ENCODE measurements at places on chromosomes 2 and 18. TPM values are rescaled to one million over a fixed set of nuclear protein-coding genes. Genes with fewer than 3 reads are reported as not detected.
A peak's percentile ranks its signal among the peaks of the same experiment; 100 is the strongest.

Gene IRS1
- total RNA-seq, result 17.0 TPM

Gene GPR35
- 1.9 TPM for total RNA-seq

Gene SLC5A7
- not detected for total RNA-seq

Gene CAPN13
- total RNA-seq, result not detected

Gene MRO
- total RNA-seq, result 2.9 TPM

Gene INPP5D
- total RNA-seq, result 28.8 TPM

Gene CEP68
- 21.9 TPM for total RNA-seq

Gene SDC1
- total RNA-seq, result 2.3 TPM

Gene SGPP2
- total RNA-seq, result not detected

Gene DNAH7
- 0.45 TPM for total RNA-seq

Gene CEBPZ
- 45.6 TPM for total RNA-seq

Gene CSRNP3
- total RNA-seq, result 0.51 TPM

Gene LRP2
- not detected for total RNA-seq

Gene APCDD1
- total RNA-seq, result 232 TPM

Gene EIPR1
- total RNA-seq, result 16.3 TPM

Gene SP110
- 24.5 TPM for total RNA-seq

Gene TWIST2
- 73.9 TPM for total RNA-seq

Gene ZNF516
- total RNA-seq, result 20.3 TPM

GRCh38 chr2:234459401-234460009 is 37.4 kb downstream of the ARL4C start:
- DNase-seq, result no peak

GRCh38 chr2:110101280-110101844 is 14.3 kb downstream of the MALL start:
- peak; percentile 96 for DNase-seq

DNA sequence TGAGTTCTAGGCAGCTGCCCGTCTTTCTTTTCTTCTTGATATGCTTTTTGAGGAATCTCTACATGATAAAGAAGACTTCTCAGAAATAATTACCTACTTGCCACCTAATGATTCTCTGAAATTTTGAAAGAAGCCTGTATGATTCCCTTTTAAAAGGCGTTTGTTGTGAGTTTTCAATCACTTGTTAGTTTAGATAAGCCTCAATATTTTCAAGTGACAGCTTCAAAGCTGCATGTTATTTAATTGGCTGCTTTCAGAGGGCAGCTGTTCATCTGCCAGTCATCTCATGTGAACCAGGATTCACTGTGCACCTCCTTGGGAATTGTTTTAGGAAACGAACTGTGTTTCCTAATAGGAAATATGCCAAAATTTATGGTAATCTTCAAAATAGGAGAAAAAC is 938.1 kb downstream of the CPS1 start:
- no peak for DNase-seq

GRCh38 chr2:201432038-201432620 is 19.1 kb downstream of the TRAK2 start:
- no peak for DNase-seq

- peak; percentile 18 for DNase-seq
These were observed 492.1 kb upstream of the MYT1L start for GRCh38 chr2:2823061-2823753.

DNA sequence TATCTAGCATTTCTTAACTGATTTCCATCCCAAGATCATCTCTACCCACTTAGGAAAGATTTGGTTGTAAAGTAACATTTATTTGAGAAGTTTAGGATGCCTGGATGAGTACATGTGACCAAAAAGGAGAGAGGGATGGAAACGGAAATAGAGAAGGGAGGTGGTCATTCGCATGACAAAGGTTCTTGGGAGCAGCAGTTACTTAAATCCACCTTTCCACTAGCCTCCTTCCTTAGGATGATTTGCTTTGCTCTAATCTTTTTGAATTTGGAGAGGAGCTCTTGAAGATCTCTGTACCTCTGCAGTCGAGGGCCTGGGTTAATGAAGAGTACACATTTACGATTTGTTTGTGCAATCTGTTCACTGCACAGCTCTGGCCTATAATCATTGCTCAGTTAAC is 623.5 kb downstream of the EPHA4 start:
- no peak for DNase-seq

- no peak for DNase-seq
These were observed 38.4 kb downstream of the CD302 start for GRCh38 chr2:159759577-159759976.

DNA sequence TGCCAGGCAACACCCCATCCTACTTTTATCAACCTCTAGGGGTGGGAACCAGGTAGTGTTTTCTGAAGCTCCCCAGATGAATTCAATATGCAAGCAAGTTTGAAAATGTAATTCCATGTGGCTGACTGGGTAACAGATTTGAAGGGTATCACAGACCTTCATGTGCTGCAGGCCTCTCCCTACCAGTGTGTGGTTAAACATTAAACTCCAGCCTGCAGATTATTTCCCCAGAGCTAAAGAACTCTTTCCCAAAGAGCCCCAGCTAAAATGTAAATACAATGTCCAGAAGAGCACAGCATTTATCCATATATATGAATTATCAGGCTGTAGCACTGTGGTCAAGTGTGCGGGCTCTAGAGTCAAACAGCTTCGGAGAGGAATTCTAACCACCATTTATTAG is 134.1 kb downstream of the MYO5B start:
- no peak for DNase-seq

DNA sequence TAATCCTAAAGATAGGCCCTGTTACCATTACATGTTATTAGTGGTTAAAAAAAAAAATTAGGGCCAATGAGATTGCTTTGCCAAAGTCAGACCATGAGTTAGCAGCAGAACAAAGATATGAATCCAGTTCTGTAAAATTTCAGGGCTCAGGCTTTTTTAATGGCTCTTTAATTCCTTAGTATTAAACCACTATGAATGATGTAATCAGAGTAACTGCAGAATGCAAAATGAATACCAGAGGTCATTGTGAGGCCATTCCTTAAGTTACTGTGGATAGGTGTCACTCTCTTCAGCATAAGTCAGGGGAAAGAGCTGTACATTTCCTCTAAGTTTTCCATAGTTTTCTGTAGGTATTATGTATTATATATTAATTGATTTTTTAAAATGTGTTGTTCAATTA is 42.2 kb upstream of the TBR1 start:
- no peak for DNase-seq

DNA sequence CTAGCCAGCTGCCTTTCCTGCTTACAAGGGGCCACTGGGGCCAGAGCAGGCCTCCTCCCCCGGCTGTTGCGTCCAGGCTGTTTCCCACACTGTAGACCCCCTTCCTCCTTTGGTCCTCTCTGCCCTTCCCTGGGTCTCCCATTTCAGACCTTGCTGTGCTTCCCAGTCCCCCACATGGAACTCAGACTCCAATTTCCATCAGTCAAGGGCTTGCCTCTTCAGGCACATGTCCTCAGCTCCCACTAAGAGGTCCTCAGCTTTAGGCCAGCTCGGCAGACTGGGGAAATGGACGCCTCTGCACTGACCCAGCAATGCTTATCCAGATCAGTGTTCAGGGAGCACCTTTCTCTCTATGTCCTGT is 98.0 kb upstream of the BZW1 start:
- no peak for DNase-seq

DNA sequence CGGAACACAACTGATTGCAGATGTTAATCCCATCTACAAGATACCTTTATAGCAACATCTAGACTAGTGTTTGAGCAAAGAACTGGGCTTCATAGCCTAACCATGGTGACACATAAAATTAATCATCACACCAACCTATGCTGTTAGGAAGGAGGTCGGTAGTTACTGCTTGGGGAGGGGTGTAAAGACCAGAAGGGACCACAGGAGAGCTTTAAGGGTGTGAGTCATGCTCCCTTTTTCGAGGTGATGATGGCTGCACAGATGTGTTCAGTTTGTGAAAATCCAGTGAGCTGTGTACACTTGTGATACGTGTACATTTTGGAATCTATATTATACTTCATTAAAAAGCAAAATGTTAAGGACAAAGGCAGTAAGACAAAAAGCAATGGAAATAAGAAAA is 4.6 kb upstream of the SEH1L start:
- DNase-seq, result no peak

DNA sequence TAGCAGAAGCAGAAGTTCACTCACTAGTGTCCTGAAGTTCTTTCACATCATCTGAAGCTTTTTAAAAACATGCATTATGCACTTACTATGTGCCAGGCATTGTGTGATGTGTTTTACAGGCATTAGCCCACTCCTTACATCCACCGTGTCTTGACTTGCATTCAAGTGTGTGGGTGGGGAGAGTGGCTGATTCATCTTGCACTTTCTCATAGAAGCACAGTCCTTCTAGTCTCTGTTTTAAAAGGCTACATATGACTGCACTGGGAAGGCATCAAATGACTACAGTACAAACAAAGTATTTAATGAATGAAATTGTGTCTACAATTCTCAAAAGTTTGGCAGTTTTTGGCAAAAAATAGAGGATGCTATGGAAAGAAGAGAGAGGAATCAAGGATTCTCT is 21.6 kb upstream of the DSC3 start:
- DNase-seq, result no peak

- no peak for DNase-seq
These were observed 57.0 kb upstream of the TXNDC2 start for GRCh38 chr18:9828506-9829396.

- DNase-seq, result peak; percentile 78
These were observed 143.3 kb downstream of the ZFP36L2 start for GRCh38 chr2:43082903-43083677.

DNA sequence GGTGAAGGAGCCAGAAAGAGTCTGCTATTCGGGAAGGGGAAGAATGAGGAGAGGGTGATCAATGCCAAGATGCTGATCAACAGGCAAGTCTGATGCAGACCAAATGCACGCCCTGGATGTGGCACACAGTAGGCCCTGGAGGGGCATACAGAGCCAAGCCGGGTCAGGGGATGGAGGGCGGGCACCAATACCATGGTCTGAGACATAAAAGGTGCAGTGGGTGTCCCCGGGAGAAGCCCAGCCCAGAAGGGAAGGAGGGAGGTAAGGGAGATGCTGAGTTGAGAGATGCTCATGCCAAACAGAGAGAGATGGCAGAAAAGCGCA is 66.6 kb upstream of the ID2 start:
- DNase-seq, result peak; percentile 77

DNA sequence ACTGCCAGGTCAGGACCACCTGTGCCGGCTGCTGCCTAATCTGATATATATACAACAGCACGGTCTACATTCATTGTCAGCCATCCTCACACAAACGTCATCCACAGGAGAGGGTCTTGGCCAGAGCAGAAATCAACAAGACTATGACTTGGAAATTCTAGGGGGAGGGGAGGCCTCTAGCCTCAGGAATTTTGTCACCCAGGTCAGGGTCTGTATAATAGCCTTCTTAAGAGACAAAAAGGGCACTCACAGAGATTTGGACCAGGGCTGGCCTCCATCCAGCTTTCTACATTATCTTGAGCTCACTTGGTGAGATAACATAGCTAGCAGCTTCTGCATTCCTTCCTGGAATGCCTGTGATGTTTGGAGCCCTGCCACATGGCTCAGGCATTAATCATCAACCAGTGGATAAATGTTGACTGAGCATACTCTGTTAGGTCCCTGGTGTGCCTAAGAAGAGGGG is 50.4 kb upstream of the CTIF start:
- DNase-seq, result no peak

- DNase-seq, result no peak
These were observed 378.6 kb upstream of the SLC14A2 start for GRCh38 chr18:45236676-45237075.

- DNase-seq, result no peak
These were observed 69.4 kb upstream of the CBLN2 start for GRCh38 chr18:72613534-72613930.

GRCh38 chr18:72181241-72181764 is 362.8 kb downstream of the CBLN2 start:
- no peak for DNase-seq

- no peak for DNase-seq
These were observed 234.9 kb upstream of the RASGRP3 start for GRCh38 chr2:33241581-33241980.

- DNase-seq, result no peak
These were observed 1034.4 kb upstream of the KLHL29 start for GRCh38 chr2:22350621-22351020.

DNA sequence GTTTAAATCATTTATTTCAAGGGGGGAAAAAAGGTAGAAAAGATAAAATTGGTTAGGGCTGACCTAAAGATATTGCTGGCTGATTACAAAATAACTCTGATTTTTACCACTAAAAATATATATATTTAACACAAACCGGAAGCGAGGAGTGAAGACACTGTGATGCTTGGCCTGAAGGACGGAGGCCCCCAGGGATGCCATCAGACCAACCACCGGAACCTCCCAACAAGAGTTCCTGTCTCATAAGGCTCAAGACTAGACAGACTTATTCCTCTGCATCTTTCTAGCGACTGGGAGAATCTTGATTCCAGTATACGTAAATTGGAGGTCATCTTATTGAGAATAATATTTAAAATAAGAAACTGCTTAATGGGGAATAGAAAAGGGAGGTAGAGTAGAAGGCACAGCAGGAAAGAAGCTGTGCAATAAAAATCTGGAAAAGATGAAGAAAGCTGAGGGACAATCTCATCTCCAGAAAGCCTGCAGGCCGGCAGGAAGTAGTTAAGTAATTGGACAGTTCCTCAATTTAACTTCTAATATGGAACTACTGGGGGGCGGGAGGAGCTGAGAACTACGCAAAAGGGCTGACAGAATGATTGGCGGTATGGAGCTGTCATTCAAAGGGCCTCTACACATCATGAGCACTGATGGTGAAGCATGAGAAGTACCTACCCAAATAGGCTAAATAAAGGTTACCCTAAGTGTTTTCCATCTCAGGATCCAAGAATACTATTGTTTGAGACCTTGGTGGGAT is 91.1 kb downstream of the DTNB start:
- no peak for DNase-seq

- no peak for DNase-seq
These were observed 3.2 kb downstream of the GPR17 start for GRCh38 chr2:127649100-127649611.

DNA sequence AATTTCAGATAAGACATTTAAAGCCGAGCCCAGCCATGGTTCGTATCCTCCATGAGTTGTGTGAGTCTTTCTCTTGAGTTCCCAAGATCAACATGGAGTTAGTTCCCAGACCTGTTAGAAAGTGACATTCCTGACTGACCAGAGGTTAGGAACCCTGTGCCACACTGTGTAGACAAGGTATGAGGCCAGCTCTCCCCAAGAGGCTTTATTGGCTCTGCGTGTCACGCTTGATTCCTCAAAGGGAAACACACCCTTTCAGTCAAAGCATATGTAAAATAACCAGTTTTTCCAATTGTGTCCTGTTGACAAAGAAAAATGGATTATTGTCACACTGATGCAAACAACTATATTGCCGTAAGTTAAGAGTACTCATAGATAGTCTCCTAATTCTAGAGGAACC is 1.2 kb downstream of the SULT1C3 start:
- DNase-seq, result no peak

DNA sequence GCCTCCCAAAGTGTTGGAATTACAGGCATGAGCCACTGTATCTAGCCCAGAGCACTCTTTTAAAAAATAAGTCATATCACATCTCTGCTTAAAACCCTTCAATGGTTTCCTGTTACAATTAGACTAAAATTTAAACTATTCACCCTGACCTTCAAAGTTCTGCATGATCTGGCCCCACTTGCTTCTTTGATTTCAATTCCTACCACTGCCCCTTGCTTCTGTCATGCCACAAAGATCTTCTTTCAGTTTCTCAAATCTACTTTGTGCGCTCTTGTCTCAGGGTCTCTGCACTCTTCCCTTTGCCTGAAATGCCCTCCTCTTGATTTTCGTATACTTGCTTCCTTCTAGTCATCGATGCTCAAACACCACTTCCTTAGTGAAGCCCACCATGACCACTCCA is 213.0 kb downstream of the TMEM247 start:
- DNase-seq, result no peak

Measured in mesenteric fat pad (tissue), 1 donor.